ENCODE measurements at places on chromosomes 5 and 9.

- H3K4me3 ChIP-seq, result no peak overlapping the region
- DNase-seq, result no peak
- H3K27me3 ChIP-seq, result no peaks in the 10 kb centered on the region
- no peaks in the 10 kb centered on the region for H3K4me1 ChIP-seq
These were observed 6.9 kb upstream of the AJM1 start for GRCh38 chr9:136835162-136835931.

DNA sequence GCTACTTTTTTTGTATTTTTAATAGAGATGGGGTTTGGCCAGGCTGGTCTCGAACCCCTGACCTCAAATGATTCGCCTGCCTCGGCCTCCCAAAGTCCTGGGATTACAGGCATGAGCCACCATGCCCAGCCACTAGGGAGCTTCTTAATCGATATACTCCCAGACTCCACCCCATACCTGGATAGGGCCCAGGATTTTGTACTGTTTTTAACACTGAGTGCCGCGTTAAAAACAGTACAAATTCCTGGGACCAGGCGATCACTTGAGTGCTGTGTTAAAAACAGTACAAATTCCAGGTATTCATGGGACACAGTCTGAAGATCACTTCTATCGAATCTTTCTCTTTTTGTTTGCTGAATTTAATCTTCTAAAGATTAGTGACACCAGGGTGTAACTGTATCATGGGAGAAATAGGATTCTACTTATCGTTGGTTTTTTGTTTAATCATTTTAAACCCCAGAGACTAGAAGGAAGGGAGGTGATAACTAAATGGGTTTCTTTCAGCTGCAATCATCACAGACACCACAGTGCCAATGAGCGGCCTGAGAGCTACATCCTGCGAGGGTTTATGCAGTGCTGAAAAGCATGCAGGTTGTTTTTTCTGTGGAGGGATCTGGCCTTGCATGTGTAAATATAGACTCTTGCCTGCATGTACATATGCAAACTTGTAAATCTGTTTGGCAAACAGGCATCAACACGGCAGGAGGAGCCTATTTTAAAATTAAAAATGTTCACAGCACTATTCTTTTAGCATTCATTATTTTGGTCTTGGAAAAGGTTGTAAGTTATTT is 303.8 kb upstream of the WWC1 start:
- H3K4me1 ChIP-seq, result no peaks in the 10 kb centered on the region
- no peaks in the 10 kb centered on the region for H3K27me3 ChIP-seq
- H3K4me3 ChIP-seq, result no peak overlapping the region
- no peak overlapping the region for H3K27ac ChIP-seq
- H3K36me3 ChIP-seq, result no peaks in the 10 kb centered on the region
- no peak for DNase-seq

DNA sequence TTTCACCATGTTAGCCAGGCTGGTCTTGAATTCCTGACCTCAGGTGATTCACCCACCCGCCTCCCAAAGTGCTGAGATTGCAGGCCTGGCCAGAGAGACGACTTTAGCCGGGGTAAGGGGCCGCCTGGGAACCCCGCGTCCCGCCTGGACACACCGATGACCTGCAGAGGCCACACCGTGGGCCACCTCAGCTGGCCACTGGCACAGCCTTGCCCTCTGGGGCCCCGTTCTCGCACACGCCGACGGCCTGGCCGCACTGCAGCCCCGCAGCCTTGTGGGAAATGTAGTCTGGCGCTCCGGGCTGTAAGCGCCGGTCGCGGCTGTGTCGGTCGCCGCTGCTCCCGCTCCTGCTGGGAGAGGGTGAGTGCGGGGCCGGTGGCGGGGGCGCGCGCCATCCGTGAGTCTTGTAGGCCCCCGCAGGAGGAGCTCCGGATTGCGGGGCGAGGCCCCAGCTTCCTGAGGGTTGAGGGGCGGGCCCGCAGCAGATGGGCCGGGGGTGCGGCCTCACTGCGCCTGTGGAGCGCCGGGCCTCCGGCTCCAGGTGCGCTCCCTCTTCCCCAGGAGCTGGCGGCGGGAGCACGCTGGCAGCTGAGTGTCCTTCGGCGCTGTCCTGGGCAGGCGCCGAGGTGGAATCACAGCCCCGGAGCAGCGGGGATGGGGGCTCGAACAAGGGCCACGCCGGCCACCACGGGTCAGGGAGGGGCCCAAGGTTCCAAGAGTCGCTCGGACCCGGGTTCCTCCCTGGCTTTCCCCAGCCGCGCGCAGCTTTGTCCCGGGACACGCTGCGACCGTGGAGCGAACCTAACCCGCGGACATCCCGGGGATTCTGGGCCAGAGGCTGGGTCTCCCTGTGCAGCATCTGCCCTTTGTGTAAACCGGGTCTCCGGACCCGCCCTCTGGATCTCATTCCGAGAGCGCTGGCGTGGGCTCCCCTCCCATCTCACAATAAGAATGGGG is at the start of gene ZFP2:
Gene ZFP2, plus strand, starts transcription at position 299 of the 957 bp plus-strand sequence. CDS start 35,401 bp downstream, outside the sequence.
- no peak within 1 kb of the TSS for H3K27ac ChIP-seq
- DNase-seq, result no peak
- no peaks in the 10 kb centered on the region for H3K36me3 ChIP-seq
- no peaks in the 10 kb centered on the region for H3K4me1 ChIP-seq
- H3K27me3 ChIP-seq, result no peaks in the 10 kb centered on the region

DNA sequence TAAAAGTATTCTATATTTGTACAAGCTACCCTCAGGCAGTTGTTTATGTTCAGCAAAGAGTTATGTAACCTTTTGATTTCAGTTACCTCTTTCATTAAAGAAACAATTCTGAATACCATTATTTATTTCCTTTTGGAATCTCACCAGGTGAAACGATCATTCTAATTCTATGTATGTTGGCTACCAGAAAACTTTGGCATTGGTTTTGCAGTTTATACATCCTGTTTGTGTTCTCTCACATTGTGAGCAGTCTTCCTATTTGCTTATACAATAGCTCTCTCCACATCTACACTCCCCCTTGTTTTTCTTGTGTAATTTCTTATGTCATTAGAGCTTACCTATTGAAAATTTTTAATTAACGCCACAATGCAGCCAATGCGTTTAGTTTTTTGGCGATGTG is 276.0 kb upstream of the MPDZ start:
- no peak for DNase-seq
- no peaks in the 10 kb centered on the region for H3K27me3 ChIP-seq
- no peaks in the 10 kb centered on the region for H3K36me3 ChIP-seq
- H3K4me3 ChIP-seq, result no peak overlapping the region
- H3K4me1 ChIP-seq, result no peaks in the 10 kb centered on the region
- H3K27ac ChIP-seq, result no peak overlapping the region

DNA sequence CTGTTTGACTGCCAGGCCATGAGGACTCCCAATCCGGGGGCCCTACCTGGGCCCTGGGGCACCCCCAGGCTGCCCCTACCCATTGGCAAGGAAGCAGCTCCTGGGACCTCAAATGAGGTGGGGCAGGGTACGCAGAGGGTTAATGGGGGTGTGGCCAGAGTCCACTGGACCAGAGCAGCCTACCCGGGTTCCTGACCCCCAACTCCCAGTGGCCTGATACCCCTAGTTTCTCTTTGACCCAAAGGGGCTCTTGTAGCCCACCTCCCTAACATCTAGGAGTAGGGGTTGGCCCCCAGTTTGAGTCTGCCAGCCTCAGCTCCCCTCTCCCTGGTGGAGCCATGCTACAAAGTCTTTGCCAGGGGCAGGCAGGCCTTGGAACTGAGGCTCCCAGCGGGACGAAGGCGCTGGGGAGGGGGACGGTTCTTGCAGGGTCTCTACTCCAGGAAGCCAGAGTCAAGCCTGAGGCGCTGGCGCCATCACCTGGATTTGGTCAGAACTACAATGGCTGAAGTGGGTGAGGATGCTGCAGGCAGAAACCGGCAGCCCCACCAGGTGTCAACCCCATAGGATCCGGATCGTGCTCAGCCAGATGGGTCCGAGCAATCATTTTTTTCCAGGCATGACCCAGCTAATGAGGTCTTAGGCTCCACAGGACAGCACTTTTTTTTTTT is 8.4 kb upstream of the CERCAM start:
- H3K4me1 ChIP-seq, result no peaks in the 10 kb centered on the region
- no peaks in the 10 kb centered on the region for H3K27me3 ChIP-seq
- no peak overlapping the region for H3K4me3 ChIP-seq
- DNase-seq, result no peak

- H3K4me1 ChIP-seq, result peaks cover 17% of the 10 kb centered on the region
- H3K27ac ChIP-seq, result no peak overlapping the region
- DNase-seq, result no peak
- H3K4me3 ChIP-seq, result no peak overlapping the region
These were observed 3.5 kb downstream of the CCNB1 start for GRCh38 chr5:69170495-69170894.

GRCh38 chr5:165000479-165001190 is 1495.2 kb downstream of the MAT2B start:
- peaks cover 12% of the 10 kb centered on the region for H3K27me3 ChIP-seq
- DNase-seq, result no peak
- no peaks in the 10 kb centered on the region for H3K4me1 ChIP-seq
- H3K4me3 ChIP-seq, result no peak overlapping the region
- H3K36me3 ChIP-seq, result no peaks in the 10 kb centered on the region
- H3K27ac ChIP-seq, result no peak overlapping the region

GRCh38 chr5:16104961-16105360 is 74.6 kb downstream of the MARCHF11 start:
- H3K4me1 ChIP-seq, result no peaks in the 10 kb centered on the region
- no peak overlapping the region for H3K27ac ChIP-seq
- no peaks in the 10 kb centered on the region for H3K36me3 ChIP-seq
- H3K4me3 ChIP-seq, result no peak overlapping the region

DNA sequence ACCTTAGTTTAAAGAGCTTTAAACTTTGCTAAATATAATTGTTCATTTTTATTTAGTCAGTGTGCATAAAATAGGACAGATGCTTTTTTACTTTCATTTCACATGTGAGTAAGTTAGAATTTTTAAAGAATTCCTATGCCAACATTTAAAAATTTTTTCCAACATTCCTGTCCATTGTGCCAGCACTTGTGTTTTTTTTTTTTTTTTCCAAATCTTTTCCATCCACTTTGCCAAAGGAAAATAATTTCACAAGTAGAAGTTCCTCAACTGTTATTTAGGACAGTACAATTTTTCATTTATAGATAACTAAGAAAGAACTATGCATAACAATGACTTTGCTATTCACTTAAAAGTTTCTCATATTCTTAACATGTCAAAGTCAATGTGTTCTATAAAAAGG is 189.5 kb downstream of the ADAMTS6 start:
- no peak overlapping the region for H3K27ac ChIP-seq
- H3K4me1 ChIP-seq, result no peaks in the 10 kb centered on the region
- no peak for DNase-seq
- no peaks in the 10 kb centered on the region for H3K27me3 ChIP-seq

DNA sequence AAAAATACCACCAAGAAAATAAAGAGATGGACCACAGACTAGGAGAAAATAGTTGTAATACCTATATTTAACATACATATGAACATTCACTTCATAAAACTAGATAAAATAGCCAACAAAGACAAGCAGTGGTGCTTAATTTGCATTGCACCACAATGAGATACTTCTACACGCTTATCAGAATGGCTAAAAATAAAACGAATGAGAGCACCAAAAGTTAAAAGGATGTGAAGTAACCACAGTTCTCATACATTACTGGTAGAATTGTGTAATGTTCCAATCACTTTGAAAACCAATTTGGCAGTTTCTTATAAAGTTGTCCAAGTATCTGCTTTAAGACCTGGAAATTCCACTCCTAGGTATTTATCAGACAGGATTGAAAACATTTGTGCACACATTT is 198.9 kb upstream of the SGCD start:
- no peak overlapping the region for H3K4me3 ChIP-seq
- no peak for DNase-seq
- no peaks in the 10 kb centered on the region for H3K4me1 ChIP-seq
- H3K27me3 ChIP-seq, result no peaks in the 10 kb centered on the region
- no peak overlapping the region for H3K27ac ChIP-seq
- H3K36me3 ChIP-seq, result no peaks in the 10 kb centered on the region

DNA sequence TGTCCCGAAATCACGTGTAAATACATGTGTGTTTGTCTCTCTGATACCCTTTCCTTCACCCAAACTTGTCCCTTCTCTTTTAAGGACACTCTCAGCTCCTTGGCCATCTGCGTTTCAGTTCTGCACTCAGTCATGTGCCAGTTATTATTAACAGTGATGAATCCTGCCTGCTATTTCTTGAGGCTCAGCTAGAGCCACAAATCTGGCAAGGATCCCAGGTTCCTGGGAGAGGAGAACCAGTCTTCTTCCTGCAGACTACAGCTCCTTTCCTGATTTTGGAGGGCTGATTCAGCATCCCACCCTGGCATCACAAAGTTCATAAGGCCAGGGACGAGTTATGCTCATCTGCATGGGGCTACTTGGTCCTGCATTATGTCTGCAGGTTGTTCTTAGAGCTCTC is 5.6 kb downstream of the MAMDC2 start:
- H3K4me3 ChIP-seq, result no peak overlapping the region
- no peak for DNase-seq
- H3K36me3 ChIP-seq, result no peaks in the 10 kb centered on the region
- H3K4me1 ChIP-seq, result peaks cover 59% of the 10 kb centered on the region
- peak overlapping the region; percentile 15 for H3K27ac ChIP-seq
- no peaks in the 10 kb centered on the region for H3K27me3 ChIP-seq

Measured in RWPE2 (cell line).